Smooth muscle cell of trachea (primary cell): ENCODE measurements at places on chromosomes 6 and 20. TPM values are rescaled to one million over a fixed set of nuclear protein-coding genes. Genes with fewer than 3 reads are reported as not detected.

Gene PAX1
- not detected in 2 replicates for total RNA-seq

Gene IL17F
- total RNA-seq: not detected in 2 replicates

Gene FOXS1
- not detected in 2 replicates for total RNA-seq

Gene LHFPL5
- not detected in 2 replicates for total RNA-seq

Gene ADNP
- 28.8 and 50.2 TPM in 2 replicates for total RNA-seq

Gene ADGRF4
- under 0.01 TPM in 1 of 2 replicates, not detected in the other for total RNA-seq

Gene SYNCRIP
- total RNA-seq: 39.9 and 83.2 TPM in 2 replicates
